Right lobe of liver (tissue), 6 donors: ENCODE measurements at places on chromosomes 2 and 18. TPM values are rescaled to one million over a fixed set of nuclear protein-coding genes. Genes with fewer than 3 reads are reported as not detected.

Gene CPO
- total RNA-seq, result not detected

DNA sequence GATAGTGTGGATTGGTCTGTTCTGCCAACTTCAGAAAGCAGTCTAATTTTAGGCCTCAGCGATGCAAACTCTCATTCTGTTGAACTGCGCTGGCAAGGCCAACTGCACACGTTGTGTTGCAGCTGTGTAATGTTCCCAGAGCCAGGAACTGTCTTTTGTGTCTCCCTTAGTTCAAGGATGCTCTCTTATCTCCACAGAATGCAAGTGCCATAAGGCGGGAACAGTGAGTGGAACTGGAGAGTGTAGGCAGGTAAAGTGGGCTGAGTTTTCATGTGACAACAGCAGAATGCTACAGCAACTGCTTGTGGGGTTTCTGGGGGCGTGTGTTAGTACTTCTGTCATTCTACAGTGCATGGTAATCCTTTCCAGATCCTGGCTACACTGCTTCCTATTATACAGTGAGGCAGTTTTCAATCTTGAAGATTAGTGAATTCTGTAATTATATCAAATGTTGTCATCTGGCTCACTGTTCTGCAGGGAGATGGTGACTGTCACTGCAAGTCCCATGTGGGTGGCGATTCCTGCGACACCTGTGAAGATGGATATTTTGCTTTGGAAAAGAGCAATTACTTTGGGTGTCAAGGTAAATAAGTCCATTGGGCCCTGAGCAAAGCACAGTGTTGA lies 125.8 kb downstream of the LAMA3 start:
- DNase-seq, result no peak

GRCh38 chr2:66456183-66457041 lies 21.5 kb downstream of the MEIS1 start:
- DNase-seq, result no peak

- no peak for DNase-seq
These were observed 107.9 kb upstream of the ATL2 start for GRCh38 chr2:38484957-38485356.

DNA sequence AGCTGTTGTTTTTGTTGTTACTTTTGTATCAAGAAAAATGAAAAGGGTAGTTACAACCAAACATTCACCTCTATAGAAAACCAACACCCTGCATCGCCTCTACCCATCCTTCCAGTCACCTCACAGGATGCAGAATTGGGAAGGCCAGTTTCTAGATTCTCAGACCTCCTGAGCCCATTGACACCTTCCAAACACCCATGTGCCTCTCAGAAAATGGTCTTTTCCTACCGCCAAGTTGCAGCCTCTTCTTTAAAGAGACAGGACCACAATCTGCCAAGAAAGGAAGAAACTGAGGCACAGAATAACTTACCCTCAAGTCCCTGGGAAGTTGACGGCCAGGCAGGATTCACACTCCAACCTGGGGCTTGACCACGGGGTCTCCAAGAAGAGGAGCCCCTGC lies 101.4 kb downstream of the TNS1 start:
- DNase-seq, result no peak

DNA sequence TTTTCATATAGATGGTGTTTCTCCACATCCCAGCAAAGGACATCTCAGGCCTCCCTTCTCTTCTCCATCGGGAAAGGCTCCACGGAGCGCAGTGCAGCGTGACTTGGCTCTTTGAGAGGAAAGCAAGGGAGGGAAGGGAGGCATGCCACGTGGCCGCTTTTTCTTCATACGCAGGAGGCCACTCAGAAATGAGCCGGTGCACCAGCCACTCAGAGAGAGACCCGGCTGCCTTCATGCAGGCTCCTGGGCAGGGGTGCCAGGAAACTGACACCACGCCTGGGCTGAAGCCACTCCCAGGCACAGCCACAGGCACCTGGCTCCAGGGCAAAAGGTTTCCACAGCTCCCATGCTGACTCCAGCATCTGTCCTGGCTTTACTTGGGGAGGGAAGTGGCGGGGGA lies 11.1 kb upstream of the LOXHD1 start:
- DNase-seq, result no peak

DNA sequence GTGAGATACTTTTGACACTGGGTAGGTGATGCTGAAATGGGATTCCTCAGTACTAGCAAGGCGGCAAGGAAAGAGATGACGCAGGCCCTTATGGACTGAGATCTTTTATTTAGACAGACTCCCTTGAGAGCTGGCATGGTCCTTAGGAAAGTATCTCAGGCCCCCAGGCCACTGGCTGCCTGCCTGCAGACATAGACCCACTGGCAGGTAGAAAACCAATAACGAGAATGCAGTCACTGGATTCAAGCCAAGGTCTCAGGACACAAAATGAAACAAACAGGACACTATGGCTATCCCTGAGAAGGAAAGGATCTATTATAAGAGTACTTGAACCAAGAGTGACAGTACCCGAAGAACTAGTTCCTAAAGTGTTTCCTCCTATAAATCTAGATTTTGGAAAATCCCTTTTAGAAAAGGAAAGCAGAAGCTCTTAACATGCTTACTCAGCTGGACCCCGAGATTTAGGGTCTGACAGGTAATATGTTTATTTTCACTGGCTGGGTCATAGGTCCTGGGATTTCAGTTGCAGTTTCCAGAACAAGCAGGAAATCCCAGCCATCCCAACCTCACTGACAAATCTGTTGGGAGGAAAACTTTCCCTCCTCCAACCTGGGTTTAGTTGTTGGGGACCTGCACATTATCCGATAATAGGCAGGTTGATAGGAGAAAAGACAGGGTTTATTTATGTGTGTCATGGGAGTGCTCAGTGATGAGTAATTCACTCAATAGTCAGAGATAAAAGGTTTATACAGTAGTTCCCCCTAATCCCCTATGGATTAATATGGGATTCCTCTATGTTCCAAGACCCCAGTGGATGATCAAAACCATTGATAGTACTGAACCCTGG lies 44.5 kb downstream of the COMMD1 start:
- no peak for DNase-seq

DNA sequence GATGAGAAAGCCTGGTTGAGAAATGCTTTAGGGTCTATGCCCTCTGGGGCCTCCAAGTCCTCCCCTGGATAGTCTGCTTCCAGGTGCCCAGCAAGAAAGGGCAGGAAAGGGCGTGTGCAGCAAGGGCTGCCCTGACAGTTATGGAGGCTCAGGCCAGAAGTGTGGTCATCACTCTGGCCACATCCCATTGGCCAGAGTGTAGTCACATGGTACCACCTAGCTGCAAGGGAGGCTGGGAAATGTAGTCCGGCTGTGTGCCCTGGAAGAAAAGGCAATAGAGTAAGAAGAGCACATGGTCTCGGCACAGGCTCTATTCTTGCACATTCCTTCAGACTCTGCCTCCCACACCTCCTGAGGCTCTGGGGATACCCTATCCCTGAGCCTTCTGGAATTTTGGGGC lies 35.7 kb downstream of the ODC1 start:
- no peak for DNase-seq

DNA sequence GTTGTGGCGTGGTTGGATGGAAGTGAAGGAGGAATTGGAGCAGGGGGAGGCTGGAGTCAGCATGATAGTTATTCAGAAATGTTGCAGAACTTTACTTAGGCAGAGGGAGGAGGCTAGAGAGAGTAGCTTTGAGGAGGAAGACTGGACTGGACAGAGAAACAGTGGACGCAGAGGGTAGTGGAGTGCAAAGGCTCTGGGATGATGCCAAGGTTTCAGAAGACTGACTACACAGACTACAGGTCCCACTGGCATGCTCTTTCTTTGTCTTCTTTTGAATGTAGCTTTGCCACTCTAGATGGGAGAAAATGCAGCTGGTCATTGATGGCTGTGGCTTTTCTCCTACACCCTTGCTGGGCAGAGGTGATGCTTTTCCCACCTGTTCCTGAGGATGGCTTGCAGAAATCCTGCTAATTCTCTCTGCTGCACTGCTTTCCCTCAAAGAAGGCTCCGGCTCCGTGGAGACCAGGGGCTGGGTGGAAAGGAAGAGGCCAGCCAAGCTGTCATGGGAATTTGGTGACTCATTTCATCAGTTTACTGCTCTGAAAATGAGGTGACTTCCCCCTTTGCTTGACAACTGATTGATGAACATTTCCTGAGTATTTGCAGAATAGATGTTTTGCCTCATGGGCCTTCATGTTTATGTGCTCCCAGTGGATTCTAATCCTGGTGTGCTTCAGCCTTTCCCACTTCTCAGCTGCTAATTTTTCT lies 42.4 kb downstream of the MEIS1 start:
- no peak for DNase-seq
